ENCODE measurements at places on chromosomes 1 and 21.

- DNase-seq: no peak
These were observed 9.9 kb upstream of the RD3 start for GRCh38 chr1:211501711-211502400.

- DNase-seq: peak; percentile 50
These were observed 56.8 kb upstream of the GNG12 start for GRCh38 chr1:67889953-67890567.

- peak; percentile 17 for DNase-seq
These were observed 5.0 kb downstream of the SLC22A15 start for GRCh38 chr1:115980998-115981993.

- DNase-seq: no peak
These were observed 391.0 kb upstream of the PROX1 start for GRCh38 chr1:213596729-213597128.

- DNase-seq: peak; percentile 20
These were observed 71.5 kb downstream of the SMYD3 start for GRCh38 chr1:246435421-246436041.

DNA sequence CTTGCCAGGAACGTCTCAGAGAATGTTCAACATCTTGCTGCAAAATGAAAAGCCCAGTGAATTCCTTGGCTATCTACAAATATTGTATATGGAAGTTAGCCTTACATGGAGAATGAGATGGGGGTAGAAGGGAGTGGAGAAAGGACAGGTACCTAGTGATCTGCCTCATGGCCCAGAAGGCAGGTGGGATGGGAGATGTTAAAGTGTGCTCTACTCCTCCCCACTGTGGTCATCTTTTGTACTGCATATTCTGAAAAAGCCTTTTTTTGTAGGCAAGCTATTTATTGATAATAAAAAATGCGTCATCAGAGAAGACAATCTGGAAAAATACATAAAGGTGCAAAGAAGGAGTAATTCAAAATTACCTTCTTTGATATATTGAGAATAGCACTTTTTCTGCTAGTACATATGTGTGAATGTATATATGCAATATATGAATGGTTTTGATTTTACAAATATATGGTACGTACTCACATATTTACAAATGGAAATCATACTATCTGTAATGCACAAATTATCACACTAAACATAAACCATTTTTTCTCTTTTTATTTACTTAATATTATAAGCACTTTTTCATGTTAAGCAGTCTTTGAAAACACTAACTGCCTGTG lies 19.1 kb upstream of the SLC5A9 start:
- peak; percentile 23 for DNase-seq

- DNase-seq: no peak
These were observed 5.6 kb upstream of the MAN1C1 start for GRCh38 chr1:25610822-25611630.

GRCh38 chr1:154736841-154737240 lies 128.9 kb upstream of the ADAR start:
- DNase-seq: no peak

GRCh38 chr1:29808141-29808995 lies 572.0 kb downstream of the PTPRU start:
- DNase-seq: no peak

Data from Caki2 (cell line).